ENCODE measurements at places on chromosomes 1 and 21.

DNA sequence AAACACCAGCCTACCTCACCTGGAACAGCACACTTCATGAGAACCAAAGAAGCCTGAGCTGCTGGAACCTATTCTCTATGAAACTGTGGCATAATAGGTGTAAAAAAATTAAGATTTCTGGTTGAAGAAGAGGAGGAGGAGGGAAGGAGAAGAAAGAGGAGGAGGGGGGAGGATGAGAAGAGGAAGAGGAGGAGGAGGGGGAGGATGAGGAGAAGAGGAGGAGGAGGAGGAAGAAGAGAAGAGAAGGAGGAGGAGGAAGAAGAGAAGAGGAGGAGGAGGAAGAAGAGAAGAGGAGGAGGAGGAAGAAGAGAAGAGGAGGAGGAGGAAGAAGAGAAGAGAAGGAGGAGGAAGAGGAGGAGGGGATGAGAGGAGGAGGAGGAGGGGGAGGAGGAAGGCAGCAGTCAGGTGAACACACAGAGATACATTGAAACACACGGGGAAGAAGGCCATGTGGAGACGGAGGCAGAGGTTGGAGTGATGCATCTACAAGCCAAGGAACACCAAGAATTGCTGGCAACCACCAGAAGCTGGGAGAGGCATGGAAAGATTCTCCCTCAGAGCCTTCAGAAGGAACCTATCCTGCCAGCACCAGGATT is 8.2 kb downstream of the ACTA1 start:
- no peak for DNase-seq

GRCh38 chr1:229258031-229258756 is 12.7 kb upstream of the RAB4A start:
- DNase-seq: peak; percentile 65

GRCh38 chr1:236979149-236979900 is 24.9 kb downstream of the MT1HL1 start:
- no peak for DNase-seq

DNA sequence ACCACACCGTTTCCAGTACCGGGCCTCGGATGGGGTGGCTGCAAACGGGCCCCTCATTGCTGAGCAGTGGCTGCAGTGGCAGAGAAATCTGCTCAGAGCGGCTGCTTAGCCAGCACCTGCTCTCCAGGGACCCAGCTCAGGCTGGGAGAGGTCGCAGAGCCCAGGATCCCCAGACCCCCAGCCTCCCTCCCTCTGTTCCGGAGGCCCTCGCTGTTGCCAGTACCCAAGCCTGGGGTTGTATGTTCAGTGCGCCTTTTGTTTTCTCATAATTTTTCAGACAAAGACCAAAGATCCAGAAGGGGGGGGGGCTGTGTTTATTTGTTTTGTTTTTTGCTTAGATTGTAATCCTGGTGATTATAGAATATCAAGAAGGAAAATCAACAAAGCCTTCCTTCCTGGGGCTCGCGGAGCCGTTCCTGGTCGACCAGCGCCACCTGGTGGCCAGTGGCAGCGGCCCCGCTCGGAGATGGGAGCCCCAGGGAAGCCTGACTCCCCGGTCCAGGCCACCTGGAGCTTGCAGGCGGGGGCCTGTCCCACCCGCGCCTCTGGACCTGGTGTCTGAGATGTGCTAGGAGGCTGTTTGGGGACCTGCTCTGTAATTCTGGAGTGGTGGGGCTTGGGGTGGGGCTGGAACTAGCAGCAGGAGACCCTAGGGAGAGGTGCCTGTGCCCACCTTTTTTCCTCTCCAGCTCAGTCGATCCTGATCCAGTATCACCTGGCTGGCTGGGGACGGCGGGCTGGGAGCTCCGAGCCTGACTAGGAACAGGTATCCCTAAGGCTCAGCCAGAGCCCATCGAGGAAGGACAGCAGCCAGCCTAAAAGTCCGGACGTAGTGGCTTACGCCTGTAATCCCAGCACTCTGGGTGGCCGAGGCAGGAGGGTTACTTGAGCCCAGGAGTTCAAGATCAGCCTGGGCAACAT is 123.9 kb upstream of the VAMP3 start:
- peak; percentile 74 for DNase-seq

GRCh38 chr1:174262349-174263241 is 103.3 kb downstream of the RABGAP1L start:
- peak; percentile 10 for DNase-seq

- no peak for DNase-seq
Measured at GRCh38 chr21:31329456-31330143, 14.5 kb downstream of the TIAM1 start.

GRCh38 chr1:9733160-9733789 is 81.7 kb downstream of the PIK3CD start:
- DNase-seq: no peak

GRCh38 chr1:153556348-153556747 is 7.3 kb upstream of the S100A3 start:
- DNase-seq: no peak

- DNase-seq: peak; percentile 62
Measured at GRCh38 chr21:44846485-44847260, 26.8 kb downstream of the PTTG1IP start.

- no peak for DNase-seq
Measured at GRCh38 chr1:1359664-1360468, 1.5 kb upstream of the MXRA8 start.

DNA sequence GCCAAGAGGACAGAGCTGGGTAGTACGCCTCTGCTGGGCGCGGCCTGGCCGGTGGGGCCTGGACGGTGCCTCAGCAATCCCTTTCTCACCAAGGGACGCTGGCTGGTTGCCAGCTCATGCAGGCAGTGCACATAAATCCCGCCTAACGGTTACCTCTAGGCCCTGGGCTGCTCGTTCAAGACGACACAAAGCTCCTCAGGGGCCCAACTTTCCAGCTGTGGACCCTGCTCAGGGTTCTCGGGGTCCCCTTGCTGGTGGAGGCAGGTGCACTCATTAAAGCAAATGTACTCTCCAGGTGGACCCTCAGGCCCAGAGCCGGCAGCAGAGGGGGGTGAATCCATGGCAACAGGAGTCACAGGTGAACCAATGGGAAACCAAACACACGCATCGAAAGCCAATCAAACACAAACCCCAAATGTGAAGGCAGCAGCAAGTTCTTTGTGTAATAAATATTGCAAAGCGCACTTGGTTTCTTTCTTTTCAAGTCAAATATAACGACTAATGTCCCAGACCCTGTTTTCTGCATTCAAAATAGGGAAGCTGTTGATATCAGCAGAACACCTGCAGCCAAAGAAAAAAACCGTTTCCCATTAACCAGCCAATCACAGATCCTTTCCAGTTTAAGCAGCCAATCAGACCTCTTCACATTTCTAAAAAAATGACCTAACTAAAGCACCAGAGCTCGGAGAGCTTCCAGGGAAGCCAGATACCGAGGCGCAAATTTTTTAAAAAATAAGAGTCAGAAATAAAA is 26.1 kb upstream of the CLSTN1 start:
- no peak for DNase-seq

DNA sequence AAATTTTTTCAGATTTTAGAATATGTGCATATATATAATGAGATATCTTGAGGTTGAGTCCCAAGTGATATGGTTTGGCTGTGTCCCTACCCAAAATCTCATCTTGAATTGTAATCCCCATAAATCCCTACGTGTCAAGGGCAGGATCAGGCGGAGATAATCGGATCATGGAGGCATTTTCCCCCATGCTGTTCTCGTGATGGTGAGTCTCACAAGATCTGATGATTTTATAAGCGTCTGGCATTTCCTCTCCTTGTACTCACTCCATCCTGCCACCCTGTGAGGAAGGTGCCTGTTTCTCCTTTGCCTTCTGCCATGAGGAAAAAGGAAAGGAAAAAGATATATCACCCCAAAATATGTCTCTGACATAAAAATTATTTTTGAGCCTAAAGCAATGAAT is 64.6 kb downstream of the TOR3A start:
- DNase-seq: no peak

DNA sequence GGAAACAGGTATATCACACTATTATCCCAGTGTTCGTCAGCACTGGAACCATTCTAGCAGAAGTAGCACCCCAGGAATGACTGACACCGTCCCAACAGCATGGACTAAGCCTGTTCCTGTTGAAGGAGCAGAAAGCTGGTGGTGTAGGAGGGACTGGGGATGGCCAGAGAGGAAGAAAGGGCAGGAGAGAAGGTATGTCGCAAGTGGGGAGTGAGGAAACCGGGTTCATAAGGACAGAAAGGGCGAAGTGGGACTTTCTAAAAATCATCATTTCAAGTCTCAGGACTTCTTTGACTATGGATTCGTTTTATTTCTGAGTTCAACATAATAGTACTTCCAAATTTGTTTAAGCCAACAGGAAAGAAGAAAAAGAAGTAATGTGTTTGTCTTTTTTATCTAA is 19.7 kb upstream of the MX1 start:
- DNase-seq: peak; percentile 18

DNA sequence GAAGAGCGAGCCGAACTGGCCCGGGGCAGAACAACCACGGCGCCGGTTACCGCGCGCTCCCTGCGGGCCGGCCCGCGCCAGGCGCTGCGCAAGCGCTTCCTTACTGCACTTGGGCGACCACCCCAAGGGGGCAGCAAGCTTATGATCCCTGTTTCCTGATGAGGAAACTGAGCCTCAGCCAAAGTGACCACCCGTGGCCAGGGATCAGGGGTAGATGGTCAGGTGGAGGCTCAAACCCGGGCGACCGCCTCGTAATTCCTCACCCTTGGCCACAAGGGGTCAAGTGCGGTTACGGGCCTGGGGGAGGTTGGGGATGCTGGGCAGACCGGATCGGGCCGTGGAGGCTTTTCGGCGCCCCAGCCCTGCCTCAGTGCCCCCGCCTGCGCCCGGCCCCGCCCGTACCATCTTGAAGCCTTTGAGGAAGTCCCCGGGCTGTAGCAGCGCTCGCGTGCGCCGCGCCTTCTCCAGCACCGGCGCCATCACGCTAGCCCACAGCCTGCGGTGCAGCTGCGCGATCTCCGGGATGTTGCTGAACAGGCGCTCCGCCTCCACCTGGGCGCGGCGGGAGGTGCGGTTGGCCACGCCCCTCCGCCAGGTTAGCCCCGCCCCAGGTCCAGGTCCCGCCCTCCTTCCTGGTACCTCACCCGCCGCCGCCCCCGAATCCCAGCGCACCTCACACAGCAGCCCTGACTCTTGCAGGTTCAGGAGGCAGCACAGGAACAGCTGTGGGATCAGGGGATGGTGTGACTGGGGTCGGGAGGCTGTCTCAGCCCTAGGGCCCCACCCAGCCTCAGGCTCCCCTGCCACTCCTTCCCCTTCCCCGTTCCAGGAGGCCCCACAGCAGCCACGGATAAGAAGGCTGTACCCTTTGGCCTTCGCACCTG is 5.4 kb upstream of the TNFRSF25 start:
- DNase-seq: no peak

GRCh38 chr21:16992448-16992847 is 520.4 kb upstream of the CXADR start:
- no peak for DNase-seq

- no peak for DNase-seq
Measured at GRCh38 chr1:16151995-16152384, 3.9 kb downstream of the EPHA2 start.

DNA sequence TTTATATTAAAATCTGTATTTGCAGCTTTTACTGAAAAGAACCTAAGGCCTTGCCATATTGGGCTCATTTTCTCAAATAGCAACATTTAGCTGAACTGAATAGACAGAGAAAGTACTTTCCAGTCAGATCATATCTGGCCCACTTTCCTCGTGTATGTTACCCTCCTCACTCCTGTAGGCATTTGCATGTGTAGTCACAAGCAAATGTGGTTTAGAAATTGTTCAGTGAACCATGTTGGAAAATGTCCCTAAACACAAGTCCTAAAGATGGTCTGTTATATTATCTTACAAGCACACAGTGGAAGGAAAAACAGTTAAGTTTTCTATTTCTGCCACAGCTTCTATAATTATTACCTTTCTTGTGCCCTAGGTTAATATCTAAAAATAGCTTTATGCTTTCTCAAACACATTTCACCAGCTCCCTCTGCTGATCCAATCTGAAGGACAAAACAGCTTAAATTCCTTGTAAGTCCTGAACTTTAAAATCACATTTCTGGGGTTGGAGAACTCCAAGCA is 606 bp upstream of the FMO4 start:
- no peak for DNase-seq

DNA sequence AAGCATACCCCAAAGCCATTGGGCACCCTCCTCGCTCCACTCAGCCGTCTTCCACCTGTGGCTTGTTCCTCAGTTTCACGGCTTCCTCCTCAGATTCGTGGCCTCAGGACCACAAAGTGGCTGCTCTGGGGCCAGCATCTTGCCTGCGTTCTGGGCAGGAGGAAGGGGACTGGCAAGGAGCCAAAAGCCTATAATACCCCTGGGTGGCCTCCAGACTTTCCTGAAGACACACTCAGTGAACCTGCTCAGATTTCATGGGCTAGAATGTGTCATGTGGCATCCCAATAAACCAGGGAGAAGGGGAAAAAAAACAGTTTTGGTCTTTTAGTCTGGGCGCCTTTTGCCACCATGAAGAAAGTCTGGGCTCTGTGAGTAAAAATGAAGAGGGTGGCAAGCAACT is 62.0 kb downstream of the SDC3 start:
- no peak for DNase-seq

- no peak for DNase-seq
Measured at GRCh38 chr1:198123133-198123532, 33.7 kb upstream of the NEK7 start.

- no peak for DNase-seq
Measured at GRCh38 chr1:3137111-3138100, 68.4 kb downstream of the PRDM16 start.

DNA sequence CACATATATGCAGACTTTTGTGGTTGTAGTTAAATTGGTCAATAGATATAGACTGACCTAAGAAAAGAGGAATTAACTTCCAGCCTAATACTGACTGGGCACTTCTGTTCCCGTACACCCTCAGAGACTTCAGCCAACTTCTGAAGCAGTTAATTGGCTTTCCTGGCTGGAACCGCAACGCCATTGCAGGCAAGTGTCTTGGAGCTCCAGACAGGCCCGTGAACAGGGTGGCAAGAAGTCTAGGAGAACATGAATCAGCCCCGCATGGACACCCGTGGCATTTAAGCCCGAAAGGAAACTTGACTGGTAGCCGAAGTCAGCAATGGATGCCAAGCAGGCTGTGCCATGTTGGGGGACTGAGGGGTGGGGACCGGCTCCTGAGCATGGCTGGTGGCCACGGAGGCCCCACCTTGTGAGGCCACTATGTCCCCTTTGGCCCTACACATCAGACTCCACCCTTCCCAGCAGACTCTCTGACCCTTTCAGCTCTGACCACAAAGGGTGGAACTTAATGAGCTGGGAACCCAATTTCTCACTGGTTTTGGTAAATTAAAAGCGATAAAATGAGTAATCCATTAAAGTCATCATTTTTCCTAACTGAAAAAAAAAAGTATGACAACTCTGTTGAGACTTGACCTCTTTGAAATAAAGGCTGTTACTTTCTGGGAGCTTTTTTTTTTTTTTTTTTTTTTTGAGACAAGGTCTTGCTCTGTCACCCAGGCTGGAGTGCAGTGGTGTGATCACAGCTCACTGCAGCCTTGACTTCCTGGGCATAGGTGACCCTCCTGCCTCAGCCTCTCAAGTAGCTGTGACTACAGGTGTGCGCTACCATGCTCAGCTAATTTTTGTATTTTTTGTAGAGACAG is 54.1 kb downstream of the RUNX1 start:
- peak; percentile 13 for DNase-seq

Measured in adrenal gland (tissue), 19 donors.